Head of caudate nucleus (tissue), 42 donors: ENCODE measurements at places on chromosomes 2 and 18.

- no peak for DNase-seq
Measured at GRCh38 chr2:180871649-180872048, 108.8 kb upstream of the UBE2E3 start.

DNA sequence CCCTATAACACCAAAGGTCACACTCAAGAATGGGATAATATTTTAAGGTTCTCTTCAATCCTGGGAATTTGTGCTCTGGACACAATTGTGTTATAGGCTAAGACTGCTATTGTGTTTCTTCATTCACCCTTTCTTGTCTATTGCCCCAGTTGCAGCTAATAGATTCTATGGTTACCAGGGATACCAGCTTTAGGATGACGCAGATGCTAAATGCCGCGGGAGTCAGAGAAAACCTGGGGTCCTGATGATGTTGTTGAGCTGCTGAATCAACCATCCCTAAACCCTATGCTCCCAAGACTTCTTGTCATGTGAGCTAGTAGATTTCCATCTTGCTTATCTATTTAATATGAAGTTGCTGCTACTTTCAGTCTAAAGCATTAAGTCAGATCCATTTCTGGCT lies 5.4 kb downstream of the CRYGD start:
- DNase-seq: no peak

DNA sequence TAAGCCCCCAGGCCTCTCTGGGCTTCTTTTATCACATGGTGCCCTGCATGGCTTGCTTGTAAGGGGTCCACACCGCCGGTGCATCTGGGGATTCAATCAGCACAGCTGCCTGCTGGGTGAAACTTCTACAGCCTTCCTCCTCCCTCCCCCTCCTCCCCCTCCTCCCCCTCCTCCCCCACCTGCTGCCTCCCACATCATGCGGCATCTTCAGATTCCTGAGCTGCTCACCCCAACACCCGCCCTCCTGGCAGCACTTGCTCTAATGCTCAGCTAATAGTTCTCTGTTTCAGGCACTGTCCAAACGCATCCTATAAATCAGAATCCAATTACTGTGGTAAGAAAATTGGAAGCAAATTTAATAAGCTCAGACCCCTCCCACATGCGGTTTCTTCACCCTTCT lies 150.7 kb downstream of the GALNT14 start:
- no peak for DNase-seq

DNA sequence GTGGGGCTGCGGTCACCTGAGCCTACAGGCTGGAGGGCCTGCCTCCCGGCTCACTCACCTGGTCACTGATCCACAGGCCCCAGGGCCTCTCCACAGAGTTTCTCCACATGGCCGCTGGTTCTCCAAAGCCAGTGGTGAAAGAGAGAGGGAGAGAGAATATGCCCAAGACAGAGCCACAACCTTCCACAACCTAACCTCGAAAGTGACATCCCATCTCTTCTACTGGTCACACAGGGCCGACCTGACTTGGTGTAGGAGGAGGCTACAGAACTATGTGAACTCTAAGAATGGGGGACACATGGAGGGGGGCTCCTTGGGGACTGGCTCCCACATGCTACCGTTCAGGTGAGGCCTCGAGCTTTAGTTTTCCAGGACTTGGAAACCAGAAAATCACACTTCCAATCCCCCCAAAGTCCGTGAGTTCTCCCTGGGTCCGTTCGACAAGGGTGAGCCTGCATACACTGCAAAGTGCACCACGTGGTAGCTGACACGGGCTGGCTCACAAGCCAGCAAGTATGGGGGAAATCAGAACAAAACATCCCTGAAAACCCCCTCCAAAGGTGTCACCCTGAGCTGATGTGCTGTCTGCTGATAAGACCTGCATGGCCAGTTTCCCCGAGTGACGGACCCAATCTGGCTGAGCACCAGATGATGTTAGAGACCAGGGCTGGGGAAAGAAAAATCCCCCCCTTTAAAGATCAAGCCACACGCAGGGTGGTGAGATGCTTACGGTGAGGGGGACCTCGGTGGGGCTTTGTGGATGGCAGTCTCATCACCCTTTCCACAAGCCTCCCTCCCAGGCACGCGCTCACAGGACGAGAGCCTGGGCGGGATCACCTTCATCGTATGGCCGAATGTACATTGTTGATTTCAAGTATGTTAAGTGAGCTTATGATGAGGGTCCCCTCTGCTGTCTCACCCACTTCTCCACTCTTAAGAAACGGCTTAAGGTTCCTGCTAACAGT lies 54.2 kb upstream of the SEMA4C start:
- DNase-seq: peak; percentile 48

GRCh38 chr18:78754311-78755043 lies 225.1 kb upstream of the SALL3 start:
- no peak for DNase-seq

GRCh38 chr2:71857636-71858035 lies 290.0 kb downstream of the CYP26B1 start:
- no peak for DNase-seq

DNA sequence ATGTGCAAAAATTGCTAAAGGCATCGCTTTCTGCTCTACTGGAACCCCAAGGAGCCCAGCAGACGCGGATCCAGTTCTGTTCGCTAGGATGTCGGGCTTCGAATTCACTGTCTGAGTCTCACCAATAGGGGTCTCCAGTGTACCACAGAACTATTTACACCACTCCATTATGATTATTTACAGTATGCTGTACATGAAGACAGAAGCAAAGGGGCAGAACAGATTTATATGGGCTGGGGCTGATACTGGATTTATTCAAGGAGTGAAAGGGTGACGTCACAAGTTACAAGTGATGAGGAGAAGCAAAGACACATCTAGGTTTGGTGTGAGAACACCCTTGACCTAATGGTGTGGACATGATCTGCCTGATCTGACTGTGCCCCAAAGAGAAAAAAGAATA lies 185.3 kb upstream of the ATP5MC3 start:
- DNase-seq: no peak

DNA sequence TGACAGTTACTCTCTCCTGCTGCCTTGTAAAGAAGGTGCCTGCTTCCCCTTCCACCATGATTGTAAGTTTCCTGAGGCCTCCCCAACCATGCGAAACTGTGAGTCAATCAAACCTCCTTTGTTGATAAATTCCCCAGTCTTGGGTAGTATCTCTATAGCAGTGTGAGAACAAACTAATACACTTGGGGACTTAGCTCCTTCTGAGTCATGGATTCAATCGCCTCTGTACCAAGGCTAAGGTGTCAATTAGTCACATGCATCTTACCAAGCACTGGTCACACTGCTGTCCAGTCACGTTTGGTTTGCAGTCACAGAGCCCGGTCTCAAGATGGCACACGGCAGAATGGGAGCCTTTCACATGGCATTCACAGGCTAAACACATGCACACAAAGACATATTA lies 100.6 kb downstream of the LAMA1 start:
- DNase-seq: no peak

- DNase-seq: no peak
Measured at GRCh38 chr2:71727562-71727961, 274.2 kb downstream of the DYSF start.

DNA sequence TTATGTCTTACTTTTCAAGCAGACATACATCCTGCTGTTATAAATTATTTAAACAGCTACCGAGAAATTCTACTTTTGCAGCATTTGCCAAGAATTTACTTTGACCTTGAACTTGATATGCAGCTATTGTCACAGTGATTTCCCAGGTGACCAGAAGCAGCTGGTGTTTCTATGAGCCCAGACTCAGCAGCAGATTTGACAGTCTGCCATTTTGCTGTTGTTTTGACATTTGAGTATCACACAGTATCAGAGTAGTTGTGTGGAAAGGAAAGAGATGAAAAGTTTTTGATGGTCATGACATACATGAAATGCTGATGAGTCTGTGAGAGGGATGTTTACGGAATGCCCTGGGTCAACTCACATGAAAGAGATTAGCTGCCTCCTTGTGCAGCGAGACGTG lies 6.6 kb upstream of the CCDC195 start:
- DNase-seq: no peak

DNA sequence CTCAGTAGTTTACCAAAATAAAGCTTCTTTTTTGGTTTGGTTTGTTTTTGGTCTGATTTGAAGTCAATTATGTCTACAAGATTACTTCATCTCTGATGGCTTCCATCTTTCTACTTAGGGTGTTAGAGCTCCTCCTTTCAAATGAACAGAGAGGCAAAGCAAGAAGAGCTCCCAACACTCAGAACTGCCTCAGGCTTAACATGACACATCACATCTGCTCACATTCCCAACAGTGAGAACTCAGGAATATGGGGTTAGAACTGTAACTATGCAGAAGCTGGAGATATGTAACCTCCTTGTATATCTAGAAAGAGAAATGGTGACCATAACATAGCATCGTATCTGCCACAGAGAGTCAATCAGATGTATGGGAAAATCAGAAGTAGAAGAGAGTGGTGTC lies 11.4 kb upstream of the LRATD1 start:
- DNase-seq: no peak

DNA sequence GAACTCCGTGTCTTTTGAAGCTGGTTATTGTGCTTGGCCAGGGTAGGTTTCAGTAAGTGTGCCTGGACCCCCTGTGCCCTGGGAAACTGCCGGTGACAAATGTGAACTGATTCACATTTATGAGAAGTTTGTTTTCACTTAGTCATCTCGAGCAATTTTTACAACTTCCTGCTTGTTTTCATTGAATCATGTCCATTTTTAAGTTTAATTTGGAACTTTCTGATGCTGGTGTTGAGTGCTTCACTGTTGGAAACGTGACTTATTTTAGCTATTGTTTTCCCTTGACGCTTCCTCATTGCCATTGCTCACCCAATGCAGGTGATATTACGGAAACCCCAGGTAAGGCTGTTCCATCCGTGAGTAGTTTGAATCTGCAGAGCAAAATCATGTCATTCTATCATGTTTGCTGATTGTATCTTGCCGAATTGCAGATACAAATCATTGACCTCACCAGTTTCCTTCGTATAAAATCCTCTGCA lies 97.2 kb downstream of the RTN4 start:
- DNase-seq: no peak

GRCh38 chr18:72470391-72470790 lies 73.8 kb downstream of the CBLN2 start:
- DNase-seq: no peak

- no peak for DNase-seq
Measured at GRCh38 chr2:30239308-30239985, 8.1 kb downstream of the LBH start.

DNA sequence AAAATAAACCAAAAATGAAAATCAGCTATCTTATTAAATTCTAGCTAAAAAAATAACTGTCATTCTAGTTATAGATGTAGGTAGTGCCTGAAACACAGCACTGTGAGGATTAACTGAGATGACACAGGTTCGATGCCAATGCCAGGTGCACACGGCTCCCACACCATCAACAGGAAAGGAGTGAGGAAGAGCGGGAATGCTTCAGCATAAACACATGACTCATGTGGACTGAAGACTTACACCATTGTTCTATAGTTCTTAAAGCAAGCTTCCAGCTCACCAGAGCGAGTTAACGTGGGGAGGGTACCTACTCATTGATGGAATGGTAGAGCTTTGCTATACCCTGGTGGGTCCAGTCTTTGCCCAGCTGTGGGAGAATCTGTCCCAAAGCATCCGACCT lies 76.7 kb downstream of the EMILIN2 start:
- DNase-seq: no peak

- DNase-seq: no peak
Measured at GRCh38 chr18:6885006-6885481, 155.5 kb downstream of the ARHGAP28 start.

GRCh38 chr2:118340103-118340502 lies 251.8 kb downstream of the INSIG2 start:
- no peak for DNase-seq

DNA sequence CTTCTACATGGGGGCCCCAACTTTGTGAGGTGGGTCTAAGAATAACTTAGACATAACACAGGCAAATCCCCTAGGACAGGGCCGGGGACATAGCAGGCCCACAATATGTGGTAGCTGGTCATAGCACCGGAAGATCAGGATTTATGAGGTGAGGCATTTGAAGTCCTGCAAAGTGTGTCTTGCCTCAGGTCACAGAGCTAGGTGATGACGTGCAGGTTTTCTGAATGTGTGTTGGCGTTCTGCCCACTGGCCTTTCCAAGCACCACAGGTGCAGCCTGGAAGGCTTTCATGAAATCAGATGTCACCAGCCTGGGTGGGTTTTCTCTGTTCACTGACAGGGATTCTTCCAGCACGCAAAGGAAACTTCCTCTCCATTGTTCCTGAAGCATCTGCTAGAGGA lies 119.1 kb downstream of the LRATD1 start:
- DNase-seq: no peak

GRCh38 chr18:6055711-6056110 lies 160.4 kb upstream of the TMEM200C start:
- no peak for DNase-seq

DNA sequence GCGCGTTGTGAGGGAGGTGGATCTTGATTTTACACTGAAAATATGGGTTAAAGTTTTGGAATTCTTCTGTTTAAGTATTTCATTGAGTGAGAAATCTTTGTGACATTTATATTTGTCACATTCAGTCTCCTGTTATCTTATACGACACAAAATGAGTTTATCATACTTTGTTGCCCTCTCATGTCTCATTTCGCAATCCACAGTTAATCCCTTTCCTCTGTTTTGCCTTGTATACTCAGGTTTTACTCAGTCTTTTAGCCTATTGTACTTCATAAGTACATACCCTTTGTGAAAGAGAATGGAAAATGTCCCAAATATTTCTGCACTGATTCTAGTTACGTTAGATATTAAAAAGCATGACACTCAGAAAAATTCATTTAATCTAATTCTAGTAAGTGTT lies 142.7 kb downstream of the ATP9B start:
- DNase-seq: no peak

DNA sequence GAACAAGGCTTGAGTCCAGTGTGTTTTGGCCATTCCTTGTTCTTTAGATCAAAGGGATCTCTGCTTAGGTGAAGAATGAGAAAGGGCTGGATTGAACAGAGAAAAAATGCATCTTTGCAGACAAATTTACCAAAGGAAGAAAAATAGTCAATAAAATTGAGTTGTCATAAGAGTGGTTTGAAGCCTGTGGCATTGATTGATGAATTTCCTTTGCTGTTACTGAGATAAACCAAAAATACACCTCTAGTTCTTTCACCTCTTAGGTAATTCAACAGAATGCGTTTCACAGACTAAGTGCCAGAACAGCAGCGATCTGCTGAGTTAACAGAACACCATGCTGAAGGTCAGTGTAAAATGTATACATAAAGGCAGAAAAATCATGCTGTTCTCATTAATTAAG lies 96.8 kb downstream of the SPHKAP start:
- no peak for DNase-seq

- no peak for DNase-seq
Measured at GRCh38 chr2:166960702-166961270, 72.5 kb downstream of the XIRP2 start.

GRCh38 chr18:27794181-27794926 lies 382.6 kb downstream of the CDH2 start:
- no peak for DNase-seq

GRCh38 chr18:54023471-54023870 lies 201.0 kb downstream of the MBD2 start:
- no peak for DNase-seq
